ENCODE measurements at places on chromosomes 12 and 14.
A peak's percentile ranks its signal among the peaks of the same experiment; 100 is the strongest.

GRCh38 chr12:78315028-78315427, 484.3 kb downstream of the NAV3 start:
- DNase-seq = no peak

DNA sequence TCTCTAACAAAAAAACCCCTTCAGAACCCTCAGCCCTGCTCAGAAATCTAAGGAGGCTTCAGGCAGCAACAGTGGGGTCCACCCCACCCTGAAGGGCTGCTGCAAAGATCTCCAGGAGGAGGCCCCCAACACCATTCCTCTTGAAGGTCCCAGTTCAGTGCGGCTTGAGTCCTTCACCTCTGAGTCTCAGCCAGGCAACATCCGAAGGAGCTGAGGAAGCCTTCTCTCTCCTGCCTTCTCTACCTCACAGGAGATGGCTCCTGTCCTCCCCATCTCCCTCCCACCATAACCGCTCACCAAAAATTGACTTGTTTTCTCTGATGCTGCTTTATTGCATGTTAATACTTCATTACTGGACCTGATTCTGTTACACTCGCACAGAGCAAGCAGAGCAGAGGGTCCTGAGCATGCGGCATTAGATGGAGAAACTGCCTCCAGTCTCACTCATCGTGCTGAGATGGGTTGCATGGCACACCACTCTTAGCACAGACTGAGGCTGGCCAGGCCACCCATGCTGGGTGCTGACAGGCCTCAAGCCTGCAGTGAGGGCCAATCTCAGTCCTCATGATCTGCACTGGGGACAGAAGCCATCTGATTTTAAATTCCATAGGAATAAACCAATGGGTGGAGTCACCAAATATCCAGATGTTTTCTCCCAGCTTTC, 224.8 kb downstream of the CACNA1C start:
- DNase-seq = no peak

- no peak for DNase-seq
Observed at GRCh38 chr12:66152732-66153131, 17.1 kb downstream of the TMBIM4 start.

DNA sequence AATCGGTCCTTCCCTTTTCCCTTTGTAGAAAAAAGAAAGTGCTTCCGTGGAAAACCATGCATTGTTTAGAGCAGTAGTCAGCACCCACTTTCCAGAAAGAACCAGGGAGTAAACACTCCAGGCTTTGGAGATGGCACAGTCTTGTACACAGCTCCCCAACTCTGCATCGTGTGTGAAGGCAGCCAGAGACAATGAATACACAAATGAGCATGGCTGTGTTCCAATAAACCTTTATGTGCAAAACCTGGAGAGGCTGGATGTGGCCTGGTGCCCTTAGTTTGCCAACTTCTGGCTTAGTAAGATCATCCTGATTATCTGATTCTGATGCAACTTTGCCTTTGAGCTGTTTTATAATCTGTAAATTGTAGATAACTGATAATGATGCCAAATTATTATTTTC, 463.4 kb upstream of the TMEM132C start:
- DNase-seq = no peak

- no peak for DNase-seq
Observed at GRCh38 chr12:114993165-114993564, 309.2 kb upstream of the TBX3 start.

DNA sequence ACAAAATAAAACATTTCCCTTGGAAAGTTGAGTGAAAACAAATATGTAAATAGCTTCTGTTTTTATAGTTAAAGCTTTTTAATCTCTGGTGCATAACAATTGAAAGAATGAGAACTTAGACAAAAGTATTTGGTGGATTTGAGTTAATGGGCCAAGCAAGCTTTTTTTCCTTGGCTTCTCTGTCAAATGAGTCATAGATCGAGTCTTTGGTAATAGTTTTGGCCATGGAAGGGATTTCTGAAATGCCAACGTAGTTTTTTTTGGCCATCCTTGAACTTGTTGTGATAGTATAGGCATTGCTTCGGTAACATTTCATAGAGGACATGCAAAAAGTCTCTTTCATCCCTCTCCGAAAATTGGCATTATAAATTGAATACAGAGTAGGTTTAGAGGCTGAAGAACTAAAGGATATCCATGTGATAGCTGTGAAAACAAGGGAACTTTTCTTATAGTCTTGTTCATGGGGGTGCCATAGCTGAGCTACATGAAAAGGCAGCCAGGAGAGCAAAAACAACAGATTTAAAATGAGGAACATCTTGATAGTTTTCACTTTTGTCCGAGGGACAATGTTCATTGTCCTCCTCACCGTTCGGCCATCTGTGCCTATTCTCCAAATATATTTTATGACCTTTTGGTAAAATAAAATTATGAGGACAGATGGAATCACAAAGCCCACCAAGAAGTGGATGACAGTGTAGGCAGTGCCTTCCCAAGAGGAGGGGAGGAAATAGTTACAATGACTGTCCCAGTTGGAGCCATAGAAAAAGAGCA, 34.7 kb downstream of the GPR19 start:
- no peak for DNase-seq

DNA sequence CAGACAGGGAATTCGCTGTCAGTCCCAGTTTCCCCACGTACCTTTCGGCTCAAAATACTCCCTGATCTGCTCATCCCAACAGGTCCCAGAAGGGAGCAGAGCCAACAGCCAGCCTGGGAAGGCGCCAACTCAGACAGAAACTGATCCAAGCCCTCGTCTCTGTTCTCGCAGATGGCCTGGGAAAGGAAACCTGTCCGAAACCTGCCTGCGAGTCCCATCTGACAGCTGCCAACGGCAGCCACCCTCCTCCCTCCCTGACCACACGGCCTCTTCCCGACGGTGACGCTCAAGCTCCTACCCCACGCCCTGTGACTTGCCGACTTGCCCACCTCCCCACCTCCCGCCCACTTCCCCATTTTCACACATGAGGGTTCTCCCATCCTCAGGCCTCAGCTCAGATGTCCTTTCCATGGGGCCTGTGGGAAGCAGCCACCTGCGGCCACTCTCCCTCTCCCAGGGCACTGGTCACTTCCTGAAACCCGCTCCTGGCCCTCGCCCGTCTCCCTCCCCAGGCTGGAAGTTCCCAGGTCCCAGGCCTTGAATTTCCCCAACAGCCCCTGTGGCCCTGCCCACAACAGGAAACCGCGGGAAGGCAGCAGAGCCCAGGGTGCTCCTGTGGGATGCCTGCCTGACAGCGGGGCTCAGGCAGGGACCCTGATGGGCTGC, 60.9 kb upstream of the FBRSL1 start:
- DNase-seq = no peak

- DNase-seq = peak; percentile 58
Observed at GRCh38 chr14:49865431-49865859, 12.9 kb upstream of the NEMF start.

GRCh38 chr12:110289044-110289710, 8.1 kb downstream of the ATP2A2 start:
- no peak for DNase-seq

DNA sequence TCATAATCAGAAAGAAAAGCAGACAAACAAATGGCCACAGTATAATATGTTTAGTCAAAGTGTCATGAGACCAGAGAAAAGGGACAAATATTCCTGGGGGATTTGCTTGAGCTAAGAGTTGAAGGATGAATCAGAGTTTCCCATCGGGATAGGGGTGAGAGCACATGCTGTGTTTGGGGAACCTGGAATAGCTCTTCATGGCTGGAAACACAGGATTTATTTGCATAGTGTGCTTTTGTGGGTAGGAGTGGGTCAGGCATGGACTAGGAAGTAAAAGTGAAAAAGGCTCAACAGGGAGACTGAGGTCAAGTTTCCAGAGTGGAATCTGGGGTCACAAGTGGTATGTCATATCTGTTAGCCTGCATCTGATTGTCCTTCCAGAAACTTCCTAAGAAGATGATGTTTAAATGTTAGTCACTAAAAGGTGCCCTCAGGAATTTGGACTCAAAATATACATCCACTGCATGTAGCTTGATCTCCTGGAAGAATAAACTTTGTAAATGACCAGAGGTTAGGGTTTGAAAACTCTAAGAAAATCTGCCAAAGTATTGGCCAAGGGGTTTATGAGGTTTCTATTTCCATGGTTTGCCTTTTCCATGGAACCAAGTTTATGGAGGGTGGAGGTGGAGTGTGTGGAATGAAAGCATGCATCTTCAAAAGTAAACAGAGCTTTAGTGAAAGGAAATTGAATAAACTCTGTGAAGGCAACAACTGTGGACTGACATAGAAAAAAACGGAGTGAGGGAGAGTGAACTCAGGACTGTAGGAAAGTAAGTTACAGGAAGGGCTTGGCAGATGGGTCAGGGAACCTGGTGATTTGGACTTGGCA, 344.6 kb downstream of the C12orf75 start:
- no peak for DNase-seq
